ENCODE measurements at places on chromosomes 16 and 17. TPM values are rescaled to one million over a fixed set of nuclear protein-coding genes. Genes with fewer than 3 reads are reported as not detected.

The FN3K gene
- 5.8 TPM for total RNA-seq

The TBKBP1 gene
- total RNA-seq = 8.3 TPM

The ACSM2A gene
- not detected for total RNA-seq

The MSL1 gene
- total RNA-seq = 40.6 TPM

The HBA1 gene
- total RNA-seq = not detected

The NEUROD2 gene
- total RNA-seq = not detected

The SMIM5 gene
- 1.7 TPM for total RNA-seq

The PRR35 gene
- not detected for total RNA-seq
